ENCODE measurements at places on chromosomes 2 and 18.

DNA sequence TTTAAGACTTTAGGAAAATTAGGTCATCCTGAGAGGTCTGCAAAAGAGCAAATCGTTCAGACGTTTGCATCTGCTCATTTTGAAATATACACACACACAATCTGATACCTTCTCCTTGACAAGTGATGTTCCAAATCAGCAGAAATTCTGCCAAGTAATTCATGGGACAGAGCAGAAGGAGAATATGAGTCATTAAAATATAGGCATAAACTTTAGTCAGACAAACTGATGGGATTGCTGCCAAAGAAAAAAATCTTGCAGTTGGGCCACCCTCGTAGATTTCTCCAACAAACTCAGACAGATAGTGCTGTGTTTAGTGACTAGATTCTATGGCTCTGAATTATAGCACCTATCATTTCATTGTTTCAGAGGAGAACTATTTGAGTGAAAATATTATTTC, 336.3 kb downstream of the NYAP2 start:
- peak; percentile 58 for DNase-seq

DNA sequence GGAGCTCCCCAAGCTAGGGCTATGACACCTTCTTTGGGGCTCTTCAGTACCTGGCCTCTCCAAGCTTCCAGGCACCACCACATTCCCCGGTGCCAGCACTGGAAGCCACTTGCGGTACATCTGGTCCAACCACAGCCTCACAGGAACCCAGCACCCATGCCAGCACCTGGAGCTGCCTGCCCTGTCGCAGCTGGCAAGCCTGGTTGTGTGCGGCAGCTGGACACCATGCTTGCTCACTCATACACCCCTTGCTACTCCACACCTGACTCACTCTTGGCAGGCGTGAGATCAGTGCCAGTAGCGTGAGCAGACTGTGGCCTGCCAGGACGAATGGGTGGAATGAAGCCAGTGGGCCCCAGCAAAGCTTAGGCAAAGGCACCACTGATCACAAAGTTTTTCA, 34.0 kb downstream of the LRRTM4 start:
- DNase-seq, result no peak

DNA sequence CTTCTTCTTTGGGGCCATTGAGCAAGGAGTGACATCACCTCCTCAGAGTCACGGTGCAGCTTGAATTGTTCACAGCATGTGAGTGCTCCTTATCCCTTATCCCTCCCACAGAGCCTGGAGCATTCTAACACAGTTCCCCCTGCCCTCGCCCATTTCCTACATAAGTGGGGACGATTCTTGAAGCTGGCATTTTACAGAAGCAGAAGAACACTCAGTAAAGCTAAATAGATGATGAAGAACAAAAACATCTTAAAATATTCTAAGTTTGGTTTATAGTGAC, 135.8 kb upstream of the APCDD1 start:
- no peak for DNase-seq

- no peak for DNase-seq
Observed at GRCh38 chr18:68494802-68495581, 219.9 kb downstream of the TMX3 start.

GRCh38 chr2:53485021-53485728, 282.4 kb upstream of the CHAC2 start:
- no peak for DNase-seq

- no peak for DNase-seq
Observed at GRCh38 chr2:70608373-70608772, 54.7 kb upstream of the TGFA start.

GRCh38 chr2:192029089-192029488, 165.6 kb downstream of the TMEFF2 start:
- DNase-seq, result no peak

GRCh38 chr2:111954602-111955332, 56.4 kb downstream of the MERTK start:
- DNase-seq, result no peak

DNA sequence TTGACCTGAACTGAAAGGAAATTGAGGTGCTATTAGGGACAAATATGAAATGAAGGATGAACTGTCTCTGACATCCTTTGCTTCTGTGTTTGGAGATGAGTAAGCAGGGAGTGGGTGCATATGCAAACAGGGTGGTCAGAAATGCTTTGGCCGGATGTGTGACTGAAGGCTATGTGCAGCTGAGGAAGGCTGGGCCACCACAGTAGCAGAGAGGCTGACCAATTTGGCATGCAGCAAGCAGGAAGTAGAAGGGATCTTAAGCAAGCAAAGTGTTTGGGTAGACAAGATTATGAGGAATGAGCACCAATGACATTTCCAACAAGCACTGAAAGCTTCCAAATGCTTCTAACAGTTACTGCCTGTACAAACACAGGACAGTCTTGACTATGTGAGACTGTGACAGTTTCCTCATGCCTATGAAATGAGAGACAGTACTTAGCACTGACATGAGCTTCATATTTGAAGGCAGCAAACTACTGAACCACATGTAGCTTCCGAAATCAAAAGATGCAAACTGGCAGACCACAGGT, 3.3 kb upstream of the ACTR3 start:
- no peak for DNase-seq

DNA sequence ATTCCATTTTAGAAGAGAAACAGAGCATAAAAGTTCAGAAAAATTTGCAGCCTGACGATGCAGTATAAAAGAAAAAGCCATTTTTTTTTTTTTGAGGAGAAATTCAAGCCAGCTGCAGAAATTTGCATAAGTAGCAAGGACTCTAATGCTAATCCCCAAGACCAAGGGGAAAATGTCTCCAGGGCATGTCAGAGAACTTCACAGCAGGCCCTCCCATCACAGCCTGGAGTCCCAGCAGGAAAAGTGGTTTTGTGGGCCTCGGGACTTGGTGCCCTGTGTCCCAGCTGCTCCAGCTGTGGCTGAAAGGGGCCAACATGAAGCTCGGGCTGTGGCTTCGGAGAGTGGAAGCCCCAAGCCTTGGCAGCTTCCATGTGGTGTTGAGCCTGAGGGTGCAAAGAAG, 325.3 kb upstream of the HNMT start:
- DNase-seq, result no peak

DNA sequence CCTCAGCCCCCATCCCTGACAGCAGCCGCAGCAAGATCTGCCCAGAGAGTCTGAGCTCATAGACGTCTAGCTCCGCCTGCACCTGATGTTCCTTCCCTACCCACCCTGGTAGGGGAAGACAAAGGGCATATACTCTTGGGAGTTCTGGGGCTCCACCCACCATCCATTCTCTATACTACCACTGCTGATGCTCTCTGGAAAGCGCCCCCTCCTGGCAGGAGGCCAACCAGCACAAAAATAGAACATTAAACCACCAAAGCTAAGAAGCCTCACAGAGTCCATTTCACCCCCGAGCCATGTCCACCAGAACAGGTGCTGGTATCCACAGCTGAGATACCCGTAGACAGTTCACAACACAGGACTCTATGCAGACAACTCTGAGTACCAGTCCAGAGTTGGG, 662.6 kb upstream of the FAM98A start:
- no peak for DNase-seq

- DNase-seq, result no peak
Observed at GRCh38 chr2:205785507-205786260, 103.4 kb downstream of the NRP2 start.

- no peak for DNase-seq
Observed at GRCh38 chr2:124001696-124002430, 23.2 kb upstream of the CNTNAP5 start.

DNA sequence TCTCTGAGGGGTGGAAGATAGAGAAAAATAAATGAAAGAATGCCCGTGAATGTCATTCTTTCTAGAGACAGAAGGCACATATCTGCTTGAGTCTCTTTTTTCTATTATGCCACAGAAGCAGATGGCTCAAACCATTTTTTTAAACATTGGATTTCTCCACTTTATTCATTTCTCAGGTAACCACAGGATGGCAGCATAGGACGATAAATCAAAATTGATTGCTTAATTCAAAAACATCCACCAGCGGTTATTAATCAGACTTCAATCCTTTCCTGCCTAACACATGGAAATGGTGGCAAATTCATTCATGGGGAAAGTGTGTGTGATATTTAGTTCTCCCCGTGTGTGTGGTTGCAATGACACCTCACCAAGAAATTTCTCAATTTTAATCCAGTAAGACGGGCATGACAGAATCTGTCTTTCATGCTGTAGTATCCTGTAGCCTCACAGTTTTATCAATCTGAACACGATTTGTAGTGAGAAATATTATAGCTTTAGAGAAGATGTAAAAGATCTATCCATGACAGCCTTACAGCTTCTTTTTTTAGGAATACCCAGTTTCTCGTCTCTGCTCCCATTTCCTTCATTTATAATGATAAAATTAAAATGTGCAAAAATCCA, 72.2 kb downstream of the DSC3 start:
- peak; percentile 19 for DNase-seq

DNA sequence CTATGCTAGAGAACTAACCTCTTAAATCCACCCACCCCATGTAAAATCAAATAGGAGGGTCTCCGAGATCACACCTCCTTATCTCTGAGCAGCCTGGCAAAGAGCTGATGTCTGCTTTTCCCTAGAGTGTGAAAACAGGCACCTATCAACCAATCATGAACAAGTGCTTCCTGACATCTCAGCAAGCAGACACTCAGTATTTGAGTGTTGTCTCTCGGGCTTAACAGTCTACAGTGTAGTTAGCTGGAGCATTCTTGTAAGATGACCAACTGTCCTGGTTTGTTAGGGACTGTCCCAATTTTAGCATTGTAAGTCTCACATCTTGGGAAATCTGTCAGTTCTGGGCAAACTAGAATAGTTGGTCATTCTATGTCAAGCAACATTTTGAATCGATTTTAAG, 26.4 kb downstream of the MARCHF4 start:
- DNase-seq, result no peak
